ENCODE measurements at places on chromosomes 7 and 10. TPM values are rescaled to one million over a fixed set of nuclear protein-coding genes. Genes with fewer than 3 reads are reported as not detected.
A peak's percentile ranks its signal among the peaks of the same experiment; 100 is the strongest.

The SSC4D gene
- 0.92 TPM for total RNA-seq

The CTBP2 gene
- total RNA-seq: 31.8 TPM

The RGR gene
- total RNA-seq: not detected

The NRP1 gene
- 54.8 TPM for total RNA-seq

DNA sequence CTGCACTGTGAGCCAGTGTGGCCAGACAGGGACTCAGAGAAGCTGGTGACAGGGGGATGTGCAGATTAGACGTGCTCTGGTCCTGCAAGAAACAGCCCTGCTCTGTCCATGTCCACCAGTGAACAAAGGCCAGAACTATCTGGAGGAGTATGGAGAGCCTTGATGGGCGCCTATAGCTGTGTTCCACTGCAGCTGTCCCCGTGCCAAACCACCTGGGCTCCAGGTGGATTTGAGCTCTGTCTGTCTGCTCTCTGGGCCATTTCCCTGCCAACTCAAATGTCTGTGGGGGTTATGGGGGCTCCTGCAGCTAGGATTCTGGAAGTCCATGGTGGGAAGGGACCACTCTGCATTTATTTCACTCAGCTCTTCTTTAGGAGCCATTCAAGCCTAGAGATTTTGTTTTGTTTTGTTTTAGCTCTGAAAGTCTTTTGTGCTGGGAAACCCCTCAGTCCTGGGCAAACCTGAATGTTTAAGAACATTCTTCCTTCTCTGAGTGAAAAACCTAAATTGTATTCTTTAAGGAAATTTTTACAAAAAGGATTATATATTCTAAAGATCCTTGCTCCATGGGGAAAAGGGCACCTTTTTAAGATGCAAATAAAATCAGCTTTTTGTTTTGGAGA, 1039.5 kb upstream of the SORCS1 start:
- H3K27ac ChIP-seq: no peak overlapping the region
- H3K4me1 ChIP-seq: no peaks in the 10 kb centered on the region
- no peaks in the 10 kb centered on the region for H3K27me3 ChIP-seq
- H3K4me3 ChIP-seq: no peak overlapping the region
- H3K36me3 ChIP-seq: no peaks in the 10 kb centered on the region

GRCh38 chr10:120741396-120741795, 109.8 kb upstream of the WDR11 start:
- no peaks in the 10 kb centered on the region for H3K4me1 ChIP-seq
- H3K4me3 ChIP-seq: no peak overlapping the region
- no peaks in the 10 kb centered on the region for H3K27me3 ChIP-seq
- H3K36me3 ChIP-seq: no peaks in the 10 kb centered on the region

GRCh38 chr10:137031-137430, 1.8 kb downstream of the ZMYND11 start:
- DNase-seq: no peak
- peak overlapping the region; percentile 85 for H3K4me3 ChIP-seq
- H3K27ac ChIP-seq: peak overlapping the region; percentile 96
- H3K4me1 ChIP-seq: peaks cover 36% of the 10 kb centered on the region
- H3K36me3 ChIP-seq: no peaks in the 10 kb centered on the region

DNA sequence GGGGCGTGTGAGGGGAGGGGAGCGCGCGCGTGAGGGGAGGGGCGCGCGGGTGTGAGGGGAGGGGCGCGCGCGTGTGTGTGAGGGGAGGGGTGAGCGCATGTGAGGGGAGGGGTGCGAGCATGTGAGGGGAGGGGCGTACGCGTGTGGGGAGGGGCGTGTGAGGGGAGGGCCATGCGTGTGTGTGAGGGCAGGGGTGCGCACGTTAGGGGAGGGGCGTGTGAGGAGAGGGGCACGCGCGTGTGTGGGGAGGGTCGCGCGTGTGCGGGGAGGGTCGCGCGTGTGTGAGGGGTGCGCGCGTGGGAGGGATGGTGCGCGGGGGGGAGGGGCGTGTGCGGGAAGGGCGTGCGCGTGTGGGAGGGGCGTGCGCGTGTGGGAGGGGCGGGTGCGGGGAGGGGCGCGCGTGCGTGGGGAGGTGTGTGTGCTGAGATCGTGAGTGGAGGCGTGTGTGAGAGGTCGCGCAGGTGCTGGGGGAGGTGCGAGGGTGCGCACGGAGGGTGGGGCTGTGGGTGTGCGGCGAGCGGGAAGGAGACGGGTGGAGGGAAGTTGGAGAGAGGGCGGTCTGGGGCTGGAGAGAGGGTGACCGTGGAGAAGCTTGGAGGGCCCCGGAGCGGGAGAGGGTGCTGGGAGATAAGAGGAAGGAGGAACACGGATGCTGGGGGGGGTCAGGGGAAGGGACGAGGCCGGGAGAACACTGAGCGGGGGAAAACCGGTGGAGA, 19.7 kb downstream of the MXI1 start:
- peaks cover 32% of the 10 kb centered on the region for H3K36me3 ChIP-seq
- H3K27ac ChIP-seq: peak overlapping the region; percentile 99
- peak overlapping the region; percentile 96 for H3K4me3 ChIP-seq
- peak; percentile 75 for DNase-seq
- H3K4me1 ChIP-seq: peaks cover 17% of the 10 kb centered on the region

DNA sequence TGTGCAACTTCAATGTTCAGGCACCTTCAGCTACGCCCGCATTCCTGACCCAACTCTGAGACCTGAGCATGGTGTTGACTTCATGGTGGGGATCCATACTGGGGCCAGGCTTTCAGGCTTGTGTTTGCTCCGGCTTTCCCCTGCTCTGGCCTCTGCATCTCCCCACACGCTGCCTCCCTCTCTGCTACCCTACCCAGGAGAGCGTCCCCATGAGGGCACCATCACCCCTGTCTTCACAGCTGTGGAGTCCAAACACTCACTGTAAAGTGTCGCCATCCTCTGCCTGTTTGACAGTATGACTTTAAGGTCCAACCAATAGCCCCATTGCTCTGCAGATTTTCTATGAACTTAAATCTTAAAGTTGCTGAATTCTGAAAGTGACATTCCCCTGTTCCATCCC, 199.0 kb upstream of the GRB10 start:
- no peak overlapping the region for H3K27ac ChIP-seq
- no peak for DNase-seq
- no peaks in the 10 kb centered on the region for H3K4me1 ChIP-seq
- no peak overlapping the region for H3K4me3 ChIP-seq
- no peaks in the 10 kb centered on the region for H3K27me3 ChIP-seq

- DNase-seq: no peak
- no peak overlapping the region for H3K4me3 ChIP-seq
- no peak overlapping the region for H3K27ac ChIP-seq
- no peaks in the 10 kb centered on the region for H3K4me1 ChIP-seq
- H3K36me3 ChIP-seq: no peaks in the 10 kb centered on the region
Observed at GRCh38 chr7:90173127-90173844, 19.0 kb downstream of the STEAP1 start.

GRCh38 chr7:16299853-16300252, 121.5 kb downstream of the CRPPA start:
- H3K27me3 ChIP-seq: no peaks in the 10 kb centered on the region
- H3K4me3 ChIP-seq: no peak overlapping the region
- peaks cover 7% of the 10 kb centered on the region for H3K4me1 ChIP-seq
- no peak for DNase-seq
- H3K27ac ChIP-seq: no peak overlapping the region

- H3K4me1 ChIP-seq: no peaks in the 10 kb centered on the region
- no peak overlapping the region for H3K27ac ChIP-seq
- no peaks in the 10 kb centered on the region for H3K27me3 ChIP-seq
- no peak overlapping the region for H3K4me3 ChIP-seq
- DNase-seq: no peak
Observed at GRCh38 chr7:38309555-38309954, 36.1 kb upstream of the TARP start.

GRCh38 chr10:62960416-62960815, 144.2 kb upstream of the EGR2 start:
- H3K4me1 ChIP-seq: peaks cover 3% of the 10 kb centered on the region
- H3K36me3 ChIP-seq: no peaks in the 10 kb centered on the region
- DNase-seq: no peak

GRCh38 chr7:122457969-122458368, 153.4 kb upstream of the FEZF1 start:
- no peak overlapping the region for H3K27ac ChIP-seq
- no peak for DNase-seq
- no peak overlapping the region for H3K4me3 ChIP-seq
- H3K27me3 ChIP-seq: no peaks in the 10 kb centered on the region
- no peaks in the 10 kb centered on the region for H3K4me1 ChIP-seq

GRCh38 chr7:28018446-28018845, 162.1 kb downstream of the JAZF1 start:
- no peak overlapping the region for H3K4me3 ChIP-seq
- H3K27me3 ChIP-seq: no peaks in the 10 kb centered on the region
- peaks cover 32% of the 10 kb centered on the region for H3K4me1 ChIP-seq
- no peak for DNase-seq
- peak overlapping the region; percentile 73 for H3K27ac ChIP-seq
- H3K36me3 ChIP-seq: no peaks in the 10 kb centered on the region

- no peaks in the 10 kb centered on the region for H3K27me3 ChIP-seq
- DNase-seq: no peak
- no peaks in the 10 kb centered on the region for H3K4me1 ChIP-seq
Observed at GRCh38 chr7:12199363-12199762, 11.7 kb upstream of the TMEM106B start.

GRCh38 chr7:122307228-122307621, 2.7 kb upstream of the FEZF1 start:
- H3K27me3 ChIP-seq: peaks cover 46% of the 10 kb centered on the region
- DNase-seq: no peak
- peaks cover 16% of the 10 kb centered on the region for H3K4me1 ChIP-seq
- H3K4me3 ChIP-seq: no peak overlapping the region

GRCh38 chr7:132168239-132168638, 408.0 kb downstream of the PLXNA4 start:
- DNase-seq: no peak
- H3K4me1 ChIP-seq: no peaks in the 10 kb centered on the region
- no peaks in the 10 kb centered on the region for H3K27me3 ChIP-seq
- no peak overlapping the region for H3K4me3 ChIP-seq
- no peaks in the 10 kb centered on the region for H3K36me3 ChIP-seq

DNA sequence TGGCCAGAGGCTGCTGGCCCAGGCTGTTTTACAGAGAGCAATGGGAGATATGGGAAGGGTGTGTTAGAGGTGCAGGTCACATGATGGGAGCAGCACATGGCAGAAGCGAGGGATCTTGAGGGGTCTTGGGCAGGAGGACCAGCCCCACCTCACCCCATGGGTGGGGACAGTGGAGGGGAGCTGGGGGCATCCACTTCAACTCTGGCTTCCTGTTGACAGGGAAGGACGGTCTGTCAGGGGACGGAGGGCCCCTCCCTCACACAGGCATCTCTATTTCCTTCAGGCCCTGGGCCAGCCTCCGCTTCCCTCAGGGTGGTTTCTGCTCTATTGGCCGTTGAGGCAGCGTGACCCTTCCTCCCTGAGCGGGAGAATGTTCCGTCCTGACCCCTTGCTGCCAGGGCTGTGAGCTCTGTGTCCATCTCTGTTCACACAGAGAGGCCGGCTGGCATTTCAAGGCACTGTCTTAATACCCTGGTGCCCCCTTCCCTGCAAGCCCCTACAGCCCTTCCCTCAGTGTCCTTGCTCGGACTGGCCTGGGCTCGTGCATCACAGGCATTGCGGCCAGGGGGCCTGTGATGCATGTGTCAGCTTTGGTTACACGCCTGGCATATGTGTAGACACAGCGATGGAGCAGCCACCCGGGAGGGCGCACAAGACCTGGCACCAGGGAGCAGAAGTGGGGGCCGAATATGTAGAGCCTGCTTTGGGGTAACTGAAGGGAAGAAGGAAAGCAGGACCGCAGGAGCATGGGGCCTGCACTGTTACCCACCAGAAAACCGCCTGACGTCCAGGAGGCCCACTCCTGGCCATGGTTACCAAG, 31.8 kb downstream of the RAMP3 start:
- H3K27ac ChIP-seq: no peak overlapping the region
- H3K36me3 ChIP-seq: no peaks in the 10 kb centered on the region
- H3K4me3 ChIP-seq: no peak overlapping the region

- no peaks in the 10 kb centered on the region for H3K36me3 ChIP-seq
- H3K27me3 ChIP-seq: peaks cover 2% of the 10 kb centered on the region
- no peak overlapping the region for H3K27ac ChIP-seq
- no peaks in the 10 kb centered on the region for H3K4me1 ChIP-seq
- DNase-seq: no peak
- H3K4me3 ChIP-seq: no peak overlapping the region
Observed at GRCh38 chr10:1416456-1417037, 320.8 kb downstream of the ADARB2 start.

GRCh38 chr10:80025281-80025680, 53.2 kb upstream of the TMEM254 start:
- no peaks in the 10 kb centered on the region for H3K27me3 ChIP-seq
- no peaks in the 10 kb centered on the region for H3K4me1 ChIP-seq
- H3K4me3 ChIP-seq: no peak overlapping the region
- no peak overlapping the region for H3K27ac ChIP-seq
- no peak for DNase-seq
- no peaks in the 10 kb centered on the region for H3K36me3 ChIP-seq

All from psoas muscle (tissue), 8 donors.